ENCODE measurements at places on chromosomes 7 and 10.

DNA sequence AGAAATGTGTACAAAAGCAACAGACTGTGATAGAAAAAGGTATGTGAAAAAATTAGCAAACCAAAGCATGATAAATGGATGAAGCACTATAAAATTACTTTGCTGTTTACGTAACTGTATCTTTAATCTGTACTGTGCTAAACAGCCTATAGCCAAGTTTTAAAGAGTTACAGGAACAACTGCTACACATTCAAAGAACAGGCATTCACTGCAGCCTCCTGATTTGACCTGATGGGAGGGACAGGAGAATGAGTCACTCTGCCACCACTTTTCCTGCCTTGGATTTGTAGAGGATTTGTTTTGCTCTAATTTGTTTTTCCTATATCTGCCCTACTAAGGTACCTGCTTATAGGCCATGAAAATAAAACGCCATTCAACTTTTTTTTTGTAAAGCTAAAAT, 116.1 kb downstream of the FANK1 start:
- DNase-seq, result no peak

GRCh38 chr10:26860102-26860442, 686 bp downstream of the ABI1 start:
- peak; percentile 65 for DNase-seq

DNA sequence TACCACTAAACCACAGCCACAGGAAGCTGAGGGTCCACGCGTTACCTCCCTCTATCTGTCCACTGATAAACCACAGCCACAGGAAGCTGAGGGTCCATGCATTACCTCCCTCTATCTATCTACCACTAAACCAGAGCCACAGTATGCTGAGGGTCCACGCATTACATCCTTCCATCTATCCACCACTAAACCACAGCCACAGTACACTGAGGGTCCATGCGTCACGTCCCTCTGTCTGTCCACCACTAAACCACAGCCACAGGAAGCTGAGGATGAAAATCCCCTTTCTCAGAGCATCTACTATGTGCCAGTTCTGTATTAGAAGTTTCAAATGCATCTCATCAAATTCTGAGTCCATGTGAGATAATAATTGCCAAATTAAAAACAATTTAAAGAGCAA, 589.3 kb downstream of the DNAJB6 start:
- DNase-seq, result no peak

DNA sequence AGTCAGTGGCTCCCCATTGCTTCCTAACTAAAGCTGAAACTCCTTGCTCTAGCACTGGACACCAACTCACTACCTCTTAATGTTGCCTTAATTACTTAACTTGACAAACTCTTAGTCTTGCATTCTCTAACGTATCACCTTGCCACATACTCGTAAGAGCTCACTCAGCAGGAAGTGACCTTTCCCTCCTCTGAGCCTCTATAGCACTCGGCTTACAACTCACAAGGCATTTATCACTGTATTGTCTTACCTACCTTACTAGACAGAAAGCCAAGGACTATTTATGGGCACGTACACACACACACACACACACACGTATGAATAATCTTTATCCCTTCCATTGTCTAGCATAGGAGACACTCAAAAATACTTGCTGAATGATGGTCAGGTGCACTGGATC, 21.2 kb downstream of the CEP41 start:
- peak; percentile 48 for DNase-seq

DNA sequence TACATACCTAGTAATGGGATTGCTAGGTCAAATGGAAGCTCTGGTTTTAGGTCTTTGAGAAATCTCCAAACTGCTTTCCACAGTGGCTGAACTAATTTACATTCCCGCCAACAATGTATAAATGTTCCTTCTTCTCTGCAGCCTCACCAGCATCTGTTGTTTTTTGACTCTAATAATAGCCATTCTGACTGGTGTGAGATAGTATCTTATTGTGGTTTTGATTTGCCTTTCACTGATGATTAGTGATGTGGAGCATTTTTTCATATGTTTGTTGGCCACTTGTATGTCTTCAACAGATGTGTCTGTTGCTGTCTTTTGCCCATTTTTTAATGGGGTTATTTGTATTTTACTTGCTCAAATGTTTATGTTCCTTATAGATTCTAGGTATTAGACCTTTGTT, 675.5 kb downstream of the SUGCT start:
- no peak for DNase-seq

- DNase-seq, result no peak
Observed at GRCh38 chr7:135234727-135235126, 1.1 kb downstream of the STRA8 start.

DNA sequence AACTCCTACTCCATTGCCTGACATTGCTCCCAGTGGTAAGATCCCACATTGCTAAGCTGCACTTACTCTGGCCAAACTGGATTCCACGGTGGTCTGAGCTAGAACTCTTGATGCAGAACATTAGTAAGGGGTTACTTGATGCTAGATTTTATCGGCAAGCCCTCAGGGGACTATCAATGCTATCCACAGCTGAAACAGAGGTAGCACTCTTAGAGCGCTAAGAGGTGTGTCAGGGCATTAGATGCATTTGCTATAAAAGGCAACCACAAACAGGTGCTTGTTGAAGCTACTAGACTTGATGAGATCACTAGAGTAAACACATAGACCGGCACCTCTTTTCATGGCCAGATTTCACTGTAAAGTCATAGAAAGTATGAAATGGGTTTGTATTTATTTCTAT, 116.3 kb downstream of the MDFIC start:
- no peak for DNase-seq

DNA sequence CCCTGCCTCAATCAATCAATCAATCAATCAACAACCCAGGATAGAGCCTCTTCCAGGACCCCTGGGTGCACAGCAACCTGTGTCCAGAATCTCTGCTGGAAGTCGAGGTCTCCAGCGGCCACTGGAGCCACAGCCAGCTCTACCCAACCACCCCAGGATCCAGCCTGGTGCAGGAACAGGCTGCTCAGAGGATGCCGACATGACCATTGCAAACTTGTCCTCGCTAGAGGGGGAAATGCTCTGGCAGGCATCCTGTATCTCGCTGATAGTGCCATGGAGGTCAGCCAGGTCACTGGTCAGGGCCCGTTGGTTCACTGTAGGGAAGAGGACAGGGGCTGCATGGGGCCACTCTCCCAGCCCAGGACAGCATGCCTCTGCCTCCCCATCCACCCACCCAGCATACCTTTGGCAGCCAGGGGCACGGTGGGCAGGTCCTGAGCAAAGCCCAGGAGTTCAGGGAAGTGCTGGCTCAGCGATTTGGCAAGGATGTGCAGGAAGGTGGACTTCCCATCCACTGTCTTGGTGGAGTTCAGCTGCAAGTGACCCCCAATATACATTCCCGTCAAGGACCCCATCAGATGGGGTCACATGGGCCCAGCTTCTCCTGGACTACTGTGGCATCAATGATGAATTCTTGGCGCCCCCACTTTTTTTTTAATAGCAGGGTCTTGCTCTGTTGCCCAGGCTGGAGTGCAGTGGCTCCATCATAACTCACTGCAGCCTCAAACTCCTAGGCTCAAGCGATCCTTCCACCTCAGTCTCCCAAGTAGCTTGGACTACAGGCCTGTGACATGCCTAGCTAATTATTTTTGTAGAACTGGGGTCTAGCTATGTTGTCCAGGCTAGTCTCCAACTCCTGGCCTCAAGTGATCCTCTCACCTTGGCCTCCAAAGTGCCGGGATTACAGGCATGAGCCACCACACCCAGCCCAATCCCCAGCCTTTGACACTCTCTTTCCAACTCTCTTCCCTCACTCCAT, 49.4 kb downstream of the GRID2IP start:
- no peak for DNase-seq

DNA sequence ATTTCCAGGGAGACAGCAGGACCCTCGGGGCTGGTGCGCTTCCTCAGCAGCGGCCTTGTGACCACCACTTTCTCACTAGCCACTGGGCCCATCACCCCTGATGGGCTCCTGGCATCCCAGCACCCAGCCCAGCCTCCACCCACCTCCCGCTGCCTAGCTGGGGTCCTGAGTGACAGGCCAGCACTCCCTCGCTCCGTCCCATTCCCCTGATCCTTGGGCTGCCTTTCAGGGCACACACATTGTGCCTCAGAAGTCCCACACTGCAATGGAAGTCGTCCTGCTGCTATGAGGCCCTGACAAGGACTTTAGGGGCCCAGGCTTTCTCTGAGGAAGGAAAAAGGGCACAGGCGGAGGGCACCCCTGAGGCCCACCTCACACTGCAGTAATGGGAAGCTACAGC, 12.4 kb downstream of the CAMK2B start:
- no peak for DNase-seq

GRCh38 chr7:34620425-34620824, 37.6 kb upstream of the NPSR1 start:
- no peak for DNase-seq

GRCh38 chr10:96271016-96271815, at the start of gene BLNK:
TSS of gene BLNK (minus strand) at chr10:96271569. CDS start at chr10:96271398, 171 bp downstream.
- no peak for DNase-seq

GRCh38 chr7:68840991-68841390, 757.3 kb upstream of the AUTS2 start:
- no peak for DNase-seq

DNA sequence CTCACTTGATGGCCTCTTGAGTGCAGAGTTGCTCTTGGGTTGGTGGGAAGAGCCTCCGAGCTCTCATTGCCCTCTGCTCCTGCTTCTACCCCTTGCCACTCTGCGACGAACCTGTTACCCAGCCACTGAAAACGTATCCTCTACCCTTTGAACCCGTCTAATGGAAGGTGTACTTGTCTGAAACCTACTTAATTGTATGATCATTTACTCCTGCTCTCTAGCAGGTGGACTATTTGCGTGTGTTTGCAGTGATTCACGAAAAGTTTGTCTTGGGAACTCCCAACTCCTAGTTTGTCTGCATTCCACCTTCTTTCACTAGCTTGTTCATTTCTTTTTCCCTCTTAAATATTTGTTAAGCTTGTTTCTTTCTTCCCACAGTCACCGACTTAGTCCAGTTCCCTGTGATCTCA, 503 bp downstream of the CROT start:
- no peak for DNase-seq

Measured in CD4-positive, alpha-beta T cell treated with Interleukin-17A for 4 hours (primary cell).